Caco-2 (cell line): ENCODE measurements at places on chromosomes 16 and 17.

GRCh38 chr17:30812218-30813177 lies 12.0 kb downstream of the CRLF3 start:
- no peak for DNase-seq

DNA sequence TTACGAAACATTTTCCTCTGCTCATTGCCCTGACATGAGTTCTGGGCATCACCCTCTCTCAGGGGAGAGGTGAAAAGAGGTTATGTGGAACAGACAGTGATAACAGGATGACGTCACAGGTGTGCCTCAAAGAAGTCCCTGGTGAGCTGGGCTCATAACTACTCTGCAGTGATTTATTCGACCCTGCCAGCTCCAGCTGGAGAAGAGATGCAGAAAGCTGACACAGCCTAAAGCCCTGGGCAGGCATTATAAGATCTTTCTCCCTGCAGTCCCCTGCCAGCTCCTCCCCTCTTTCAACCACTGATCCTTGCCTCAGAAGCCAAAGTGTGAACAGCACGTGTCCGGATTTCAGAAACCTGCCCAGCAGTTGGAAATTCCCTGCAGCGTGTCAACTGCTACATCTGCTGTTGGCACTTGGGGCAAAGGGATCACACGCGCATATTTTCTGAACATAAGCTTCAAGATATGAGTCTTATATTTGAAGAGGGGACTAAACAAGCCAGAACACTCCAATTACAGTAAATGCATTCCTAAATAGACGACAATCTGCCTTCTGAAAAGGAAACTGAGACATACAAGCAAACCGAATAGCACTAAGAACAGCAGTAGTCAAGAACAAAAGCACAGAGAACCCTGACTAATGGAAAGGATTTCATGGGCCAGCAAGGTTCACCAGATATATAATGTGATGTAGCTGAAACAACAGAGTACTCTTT lies 80.5 kb downstream of the SMG6 start:
- no peak for DNase-seq

DNA sequence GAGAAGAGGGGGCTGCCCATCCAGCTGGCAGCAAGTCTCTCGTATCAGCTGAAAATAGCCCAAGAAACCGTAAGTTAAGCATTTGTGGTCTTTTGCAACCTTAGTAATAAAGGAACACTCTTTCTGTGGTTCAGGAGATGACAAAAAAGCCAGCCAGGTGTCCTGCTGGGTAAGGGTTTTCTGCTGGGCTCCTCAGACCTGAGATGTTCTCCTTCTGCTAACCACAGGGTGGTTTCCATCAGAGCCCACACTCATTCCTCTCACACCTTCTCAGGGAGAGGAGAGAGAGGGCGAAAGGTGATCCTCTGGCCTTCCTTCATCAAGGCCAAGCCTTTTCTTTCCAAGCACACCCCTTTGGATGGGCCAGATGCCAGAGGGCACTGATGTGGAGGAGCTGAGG lies 70.7 kb downstream of the TEX14 start:
- DNase-seq = no peak

DNA sequence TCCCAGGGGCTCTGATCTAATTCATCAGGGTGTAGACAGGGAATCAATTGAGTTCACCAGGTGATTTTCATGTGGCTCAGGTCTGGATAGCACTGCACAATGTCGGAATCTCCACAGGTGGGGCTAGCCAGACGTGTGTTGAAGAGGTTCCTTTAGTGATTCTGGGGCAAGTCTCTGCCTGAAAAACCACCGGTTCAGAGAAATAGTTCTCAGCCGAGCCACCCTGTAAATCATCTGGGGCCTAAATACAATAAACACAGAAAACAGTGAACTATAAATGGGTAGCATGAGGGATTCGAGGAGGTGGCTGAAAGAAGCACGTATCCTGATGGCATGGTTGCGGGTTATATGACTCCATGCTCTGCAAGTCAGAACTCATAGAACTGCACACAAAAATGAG lies 21.3 kb downstream of the ASPA start:
- DNase-seq = no peak

DNA sequence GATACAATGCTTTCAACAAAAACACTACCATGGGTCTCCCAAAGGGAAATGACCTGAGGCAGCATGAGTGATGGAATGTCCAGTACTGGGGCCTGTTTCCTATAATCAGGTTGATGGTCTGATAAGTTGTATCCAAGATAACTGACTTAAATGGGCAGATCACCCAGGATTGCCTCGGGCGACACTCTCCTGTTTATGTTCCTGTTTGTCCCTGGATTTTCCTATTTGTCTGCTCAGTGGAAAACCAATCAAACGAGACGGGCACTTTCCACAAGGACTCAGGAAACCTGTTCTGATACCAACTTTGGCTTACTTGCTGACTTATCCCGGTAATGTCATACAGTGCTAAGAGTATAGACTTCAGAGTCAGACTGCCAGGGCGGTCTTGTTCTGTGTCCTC lies 27.4 kb downstream of the USP43 start:
- DNase-seq = no peak

DNA sequence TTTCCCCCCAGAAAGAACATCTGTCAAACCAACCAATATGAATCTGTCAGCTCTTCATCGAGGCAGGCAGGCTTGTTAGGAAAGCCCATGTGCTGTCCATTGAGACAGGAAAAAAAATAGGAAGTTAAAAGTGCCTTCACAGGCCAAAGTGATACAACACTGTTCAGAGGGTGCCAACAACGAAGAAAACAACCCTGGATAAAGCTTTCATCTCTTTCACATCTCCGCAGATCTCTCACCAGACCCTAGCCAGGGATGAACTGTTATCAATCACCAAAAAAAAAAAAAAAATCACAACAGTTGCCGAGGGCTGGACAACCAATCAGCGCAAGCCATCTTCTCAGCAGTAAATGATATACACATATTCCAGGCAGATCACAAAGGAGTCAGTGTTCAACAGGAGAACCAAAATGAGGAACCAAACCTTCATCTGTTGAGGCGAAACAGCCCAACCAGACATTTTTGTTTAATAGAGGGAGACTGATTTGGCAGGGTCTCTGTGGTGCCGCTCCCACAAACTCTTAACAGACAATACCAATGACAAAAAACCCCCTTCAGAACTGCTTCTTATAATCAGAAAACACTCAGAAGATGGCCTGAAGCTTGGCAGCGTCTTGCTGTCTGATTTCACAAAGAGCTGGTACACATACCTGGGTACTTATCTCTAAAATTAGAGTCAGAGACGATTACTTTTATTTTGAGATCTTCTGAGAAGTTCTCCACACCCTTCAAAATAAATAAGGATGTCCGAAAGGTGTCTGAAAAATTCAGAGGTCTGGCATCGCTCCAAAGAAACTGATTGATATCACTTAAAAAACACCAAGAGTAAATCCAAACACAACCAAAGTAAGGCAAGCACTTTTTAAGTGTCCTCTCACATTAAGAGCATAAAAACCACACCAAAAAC lies 1.8 kb downstream of the MAP3K14 start:
- no peak for DNase-seq

DNA sequence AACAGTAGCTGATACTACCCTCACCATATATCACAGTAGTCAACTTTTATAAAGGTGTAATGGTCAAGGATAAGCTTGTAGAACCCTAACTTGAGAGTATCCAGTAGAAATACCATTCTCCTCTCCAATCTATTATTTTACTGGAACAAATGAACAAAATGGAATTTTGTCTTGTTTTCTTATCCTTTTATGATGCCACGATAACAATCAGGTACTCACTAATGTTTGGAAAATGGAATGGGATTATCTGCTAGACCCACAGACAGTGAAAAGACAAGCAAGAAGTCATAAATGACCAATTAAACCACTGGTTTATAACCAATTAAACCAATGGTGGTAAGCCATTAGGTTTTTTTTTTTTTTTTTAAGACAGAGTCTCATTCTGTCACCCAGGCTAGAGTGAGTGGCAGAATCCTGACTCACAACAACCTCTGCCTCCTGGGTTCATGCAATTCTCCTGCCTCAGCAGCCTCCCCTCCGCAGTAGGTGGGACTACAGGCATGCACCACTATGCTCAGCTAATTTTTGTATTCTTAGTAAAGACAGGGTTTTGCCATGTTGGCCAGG lies 10.4 kb downstream of the GPATCH8 start:
- no peak for DNase-seq

DNA sequence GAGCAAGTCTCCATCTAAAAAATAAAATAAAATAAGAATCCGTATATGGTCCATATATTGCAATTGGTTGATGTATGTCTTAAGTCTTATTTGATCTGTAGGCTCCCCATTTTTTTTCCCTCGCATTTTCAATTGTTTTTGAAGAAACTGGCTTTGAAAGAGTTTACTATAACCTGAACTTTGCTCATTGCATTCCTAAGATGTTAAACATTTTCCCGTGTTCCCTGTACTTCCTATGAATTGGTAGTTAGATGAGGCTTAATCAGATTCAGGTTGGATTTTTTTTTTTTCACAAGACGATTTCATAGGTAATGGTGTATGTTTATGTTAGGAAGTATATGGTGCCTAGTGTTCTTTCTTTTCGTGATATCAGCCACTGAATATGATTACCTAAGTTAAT lies 3.3 kb downstream of the LRRC36 start:
- no peak for DNase-seq

- no peak for DNase-seq
These were observed 162.3 kb upstream of the FOXF1 start for GRCh38 chr16:86347916-86348555.

DNA sequence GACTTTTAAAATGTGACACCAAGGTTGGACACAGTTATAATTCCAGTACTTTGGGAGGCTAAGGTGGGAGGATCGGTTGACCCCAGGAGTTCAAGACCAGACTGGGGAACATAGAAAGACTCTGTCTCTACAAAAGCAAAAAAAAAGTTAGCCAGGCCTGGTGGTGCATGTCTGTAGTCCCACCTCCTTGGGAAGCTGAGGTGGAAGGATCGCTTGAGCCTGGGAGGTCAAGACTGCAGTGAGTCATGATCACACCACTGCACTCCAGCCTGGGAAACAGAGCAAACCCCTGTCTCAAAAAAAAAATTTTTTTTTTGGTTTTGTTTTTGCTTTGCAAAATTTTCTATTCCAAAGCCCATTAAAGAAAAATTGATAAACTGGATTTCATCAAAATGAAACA lies 281.4 kb downstream of the BCAS3 start:
- no peak for DNase-seq

DNA sequence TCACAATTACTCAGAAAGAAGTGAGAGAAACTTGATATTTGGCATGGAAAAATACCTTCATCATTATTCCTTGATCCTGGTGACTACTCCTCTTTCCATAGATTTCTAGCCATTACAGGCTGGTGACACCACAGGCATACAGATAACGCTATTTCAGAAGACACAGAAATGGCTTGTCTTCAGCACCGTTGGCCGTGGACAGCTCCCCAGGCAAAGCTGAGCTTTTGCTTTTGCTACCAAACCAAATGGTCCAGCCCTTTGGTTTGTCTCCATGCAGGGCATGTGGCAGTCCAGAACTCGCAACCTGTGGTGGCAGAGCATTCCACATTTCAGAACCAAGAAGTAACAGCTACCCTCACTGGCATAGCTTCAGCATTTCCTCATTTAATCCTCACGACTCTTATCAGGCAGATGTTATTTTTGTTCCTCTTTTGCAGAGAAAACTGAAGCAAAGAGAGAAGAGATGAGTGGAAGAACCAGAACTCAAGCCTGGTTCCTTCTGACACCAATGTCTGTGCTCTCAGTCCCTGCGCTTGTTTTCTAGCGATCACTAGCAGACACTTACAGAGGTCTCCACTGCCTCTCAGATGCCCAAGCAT lies 55.5 kb downstream of the HS3ST4 start:
- peak; percentile 44 for DNase-seq

DNA sequence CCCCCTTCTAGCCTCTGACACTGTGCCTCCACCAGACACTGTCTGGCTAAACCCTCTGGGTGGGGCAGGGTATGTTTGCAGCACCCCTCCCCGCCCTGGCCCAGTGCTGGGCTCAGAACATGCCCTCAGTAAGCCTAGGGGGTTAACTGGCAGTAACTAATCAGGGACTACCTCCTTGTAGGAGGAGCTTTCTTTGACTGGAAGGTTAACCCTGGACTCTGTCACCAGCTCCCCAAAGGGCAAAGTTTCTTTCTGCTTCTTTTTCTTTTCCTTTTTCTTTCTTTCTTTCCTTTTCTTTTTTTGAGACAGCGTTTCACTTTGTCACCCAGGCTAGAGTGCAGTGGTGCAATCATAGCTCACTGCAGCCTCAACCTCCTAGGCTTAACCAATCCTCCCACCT lies 76.8 kb downstream of the PLXDC1 start:
- no peak for DNase-seq

GRCh38 chr17:50660042-50660886 lies 25.6 kb downstream of the ABCC3 start:
- no peak for DNase-seq

DNA sequence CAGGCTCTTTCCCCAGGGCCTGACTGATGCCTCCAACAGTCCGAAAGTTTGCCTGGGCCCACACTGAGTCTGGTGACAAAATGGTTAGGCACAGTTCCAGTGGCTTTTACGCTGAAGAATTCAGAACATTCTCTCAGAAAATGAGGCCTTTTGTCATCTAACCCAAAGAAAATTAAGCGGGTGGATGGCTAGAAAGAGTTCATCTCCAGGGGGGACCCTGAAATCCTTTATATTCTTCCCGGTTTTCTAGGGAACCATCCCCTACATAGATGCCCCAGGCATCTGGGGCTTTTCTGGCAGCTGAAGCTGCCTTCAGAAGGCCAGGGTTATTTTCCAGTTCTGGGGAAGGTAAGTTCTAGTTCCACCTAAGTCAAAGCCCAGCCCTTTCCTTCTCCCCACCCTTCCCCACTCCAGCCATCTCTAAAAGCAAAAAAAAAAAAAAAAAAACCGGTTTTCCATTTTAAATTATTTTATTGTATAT lies 2.2 kb downstream of the RASD1 start:
- DNase-seq = no peak

DNA sequence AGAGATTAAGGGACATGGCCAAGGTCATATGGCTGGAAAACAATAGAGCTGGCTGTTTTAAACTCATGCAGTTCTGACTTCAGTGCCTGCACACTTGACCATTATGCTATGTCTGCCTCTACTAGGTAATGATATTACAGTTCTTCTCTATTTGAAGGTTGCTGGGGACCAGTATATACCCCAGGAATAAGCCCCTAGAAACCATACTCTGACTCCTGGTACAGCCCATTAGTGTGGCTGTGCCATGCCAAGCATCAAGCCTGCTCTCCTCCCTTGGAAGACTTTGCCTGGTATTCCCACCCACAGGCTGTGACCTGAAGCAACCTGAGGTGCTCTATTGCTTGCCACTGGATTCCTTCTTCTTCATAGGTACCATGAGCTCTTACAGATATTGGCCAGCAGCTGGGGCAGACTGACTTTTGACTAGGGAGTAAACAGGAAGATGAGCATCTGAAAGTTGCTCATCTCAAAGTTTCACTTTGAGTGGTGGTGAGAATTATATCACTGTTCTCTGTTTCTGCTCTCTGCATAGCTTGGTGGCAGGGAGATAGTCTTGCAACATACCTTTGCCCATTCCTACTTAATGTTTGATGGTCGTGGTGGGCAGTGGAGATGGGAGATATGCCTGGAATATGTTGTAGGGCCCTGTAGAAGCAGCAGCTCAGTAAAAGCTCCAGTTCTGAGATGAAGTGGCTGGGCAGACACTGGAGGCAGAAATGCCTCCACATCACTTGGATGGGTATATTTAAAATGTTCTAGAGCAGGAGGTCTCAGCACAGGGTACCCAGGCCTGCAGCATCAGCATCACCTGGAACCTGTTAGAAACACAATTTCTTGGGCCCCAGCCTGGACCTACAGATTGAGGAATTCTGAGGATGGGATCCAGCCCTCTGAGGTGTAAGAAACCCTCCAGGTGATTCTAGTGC lies 274.7 kb downstream of the HS3ST4 start:
- DNase-seq = no peak

GRCh38 chr16:35737076-35737475 lies 2277.7 kb downstream of the TP53TG3F start:
- no peak for DNase-seq

GRCh38 chr16:83744441-83744981 lies 63.3 kb upstream of the HSBP1 start:
- DNase-seq = no peak
